Activated naive CD8-positive, alpha-beta T cell treated with anti-CD3 and anti-CD28 coated beads, Interleukin-2, amount 50 U/mL, for 24 hours (primary cell): ENCODE measurements at places on chromosomes 12 and 14.

DNA sequence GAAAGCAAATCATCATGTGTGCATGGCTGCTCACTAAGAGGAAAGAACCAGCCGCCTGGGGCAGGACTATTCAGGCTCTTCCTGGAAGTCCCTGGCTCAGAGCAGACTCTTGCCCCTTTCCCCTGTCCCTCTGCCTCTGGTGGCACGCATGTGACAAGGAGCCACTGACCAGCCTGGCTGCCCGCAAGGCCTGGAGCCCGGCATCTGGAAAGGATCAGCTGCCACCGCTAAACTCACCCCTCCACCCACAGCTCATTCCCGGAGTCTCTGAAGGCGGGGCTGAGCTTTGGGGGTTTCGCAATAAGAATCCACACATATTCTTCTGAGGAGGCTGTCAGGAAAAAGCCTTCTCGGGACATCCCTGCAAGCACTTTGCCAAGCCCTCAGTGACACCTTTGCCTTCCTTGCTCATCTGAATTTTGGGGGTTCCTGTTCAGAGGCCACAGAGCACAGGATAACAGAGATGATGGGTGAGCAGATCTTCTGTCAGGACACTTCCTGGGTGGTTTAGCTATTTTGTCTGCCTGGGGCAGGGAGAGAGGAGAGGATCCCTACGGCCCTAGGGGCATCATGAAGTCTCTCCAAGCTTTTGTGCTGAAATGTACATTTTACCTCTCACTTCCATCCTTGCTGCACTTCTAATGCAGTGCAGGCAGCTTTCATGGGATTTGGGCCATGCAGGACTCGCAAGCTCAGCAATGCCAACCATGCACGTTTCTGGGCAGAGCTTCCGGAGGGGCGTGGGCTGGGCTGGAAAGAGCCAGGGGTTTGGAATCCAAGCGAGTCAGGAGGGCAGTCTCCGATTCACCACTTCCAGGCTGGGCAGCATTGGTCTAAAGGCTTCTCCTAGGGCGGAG lies 124.8 kb upstream of the MAP1LC3B2 start:
- H3K4me1 ChIP-seq = no peaks in the 10 kb centered on the region
- peaks cover 2% of the 10 kb centered on the region for H3K27me3 ChIP-seq
- H3K27ac ChIP-seq = no peak overlapping the region
- no peak for DNase-seq

DNA sequence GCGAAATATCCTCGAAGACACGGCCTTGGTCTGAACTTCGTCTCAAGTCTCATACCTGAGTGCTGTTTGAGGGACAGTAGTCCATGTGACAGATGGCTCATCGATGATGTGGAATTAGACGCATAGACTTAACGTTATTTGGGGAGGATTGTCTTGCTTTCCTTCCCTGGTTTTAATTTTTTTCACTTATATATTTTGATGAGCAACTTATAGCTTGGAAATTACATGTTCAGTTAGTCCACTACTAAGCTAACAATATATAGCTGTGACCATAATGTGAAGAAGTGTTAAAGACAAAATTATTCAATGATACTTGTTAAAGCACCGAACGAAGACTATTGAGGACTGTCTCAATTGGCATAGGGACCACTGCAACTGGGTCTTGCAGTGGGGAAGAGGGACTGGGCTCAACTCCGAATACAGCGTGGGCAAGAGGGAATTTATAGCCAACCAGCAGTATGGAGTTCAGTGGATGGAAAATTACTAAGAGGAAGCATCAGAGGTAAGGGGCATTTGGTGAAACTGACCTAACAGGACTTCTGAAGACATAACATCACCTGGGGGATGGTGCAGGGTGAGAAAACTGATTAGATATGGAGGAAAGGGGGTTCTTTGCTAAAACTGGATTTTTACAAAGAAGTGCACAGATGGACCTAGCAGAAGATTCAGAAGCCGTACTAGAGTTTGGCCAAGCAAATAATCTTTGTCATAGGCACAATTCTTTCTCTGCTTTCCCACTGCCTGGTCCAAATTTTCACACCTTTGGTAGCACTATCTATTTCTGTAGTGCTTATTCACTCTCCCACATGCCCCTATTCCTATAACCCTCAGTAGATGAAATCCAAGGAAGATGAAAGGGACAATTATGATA lies 910 bp upstream of the TM7SF3 start:
- H3K36me3 ChIP-seq = peaks cover 6% of the 10 kb centered on the region
- DNase-seq = no peak
- H3K4me1 ChIP-seq = peaks cover 43% of the 10 kb centered on the region

DNA sequence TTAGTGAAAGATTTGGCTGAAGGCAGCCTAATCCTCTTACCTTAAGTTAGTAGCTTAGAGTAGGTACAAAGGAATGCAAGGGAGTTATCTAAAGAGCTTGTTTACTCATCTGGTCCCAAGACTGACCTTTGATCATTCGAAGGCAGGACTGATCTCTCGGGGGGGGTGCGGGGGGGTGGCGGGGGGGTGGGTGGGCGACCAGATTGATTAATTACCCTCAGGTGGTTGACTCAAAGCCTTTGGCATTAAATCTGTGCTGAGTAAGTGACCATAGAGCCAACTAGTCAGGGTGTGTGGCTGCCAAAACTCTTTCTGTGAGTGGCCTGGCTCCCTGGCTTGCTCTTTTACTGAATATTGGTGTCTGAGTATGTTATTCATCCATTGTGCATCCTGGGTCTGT lies 731.9 kb upstream of the FBXO33 start:
- no peak overlapping the region for H3K4me3 ChIP-seq
- no peak for DNase-seq
- no peaks in the 10 kb centered on the region for H3K4me1 ChIP-seq
- no peaks in the 10 kb centered on the region for H3K36me3 ChIP-seq
- no peak overlapping the region for H3K27ac ChIP-seq

DNA sequence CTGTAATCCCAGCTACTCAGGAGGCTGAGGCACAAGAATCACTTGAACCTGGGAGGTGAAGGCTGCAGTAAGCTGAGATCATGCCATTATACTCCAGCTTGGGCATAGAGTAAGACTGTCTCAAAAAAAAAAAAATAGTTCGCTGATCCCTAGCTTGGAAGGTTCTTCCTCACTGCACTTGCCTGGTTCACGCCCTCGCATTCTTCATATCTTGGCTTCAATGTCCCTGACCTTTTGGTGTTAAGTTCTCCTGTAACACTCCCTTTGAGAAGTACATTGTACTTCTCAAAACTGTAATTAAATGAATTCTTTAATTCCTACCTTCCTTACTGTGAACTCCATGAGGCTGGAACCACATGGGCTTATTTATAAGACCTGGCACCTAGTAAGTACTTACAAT lies 16.5 kb upstream of the TPCN1 start:
- peaks cover 41% of the 10 kb centered on the region for H3K4me1 ChIP-seq
- H3K36me3 ChIP-seq = peaks cover 5% of the 10 kb centered on the region
- no peak overlapping the region for H3K27ac ChIP-seq
- H3K27me3 ChIP-seq = no peaks in the 10 kb centered on the region
- no peak for DNase-seq

DNA sequence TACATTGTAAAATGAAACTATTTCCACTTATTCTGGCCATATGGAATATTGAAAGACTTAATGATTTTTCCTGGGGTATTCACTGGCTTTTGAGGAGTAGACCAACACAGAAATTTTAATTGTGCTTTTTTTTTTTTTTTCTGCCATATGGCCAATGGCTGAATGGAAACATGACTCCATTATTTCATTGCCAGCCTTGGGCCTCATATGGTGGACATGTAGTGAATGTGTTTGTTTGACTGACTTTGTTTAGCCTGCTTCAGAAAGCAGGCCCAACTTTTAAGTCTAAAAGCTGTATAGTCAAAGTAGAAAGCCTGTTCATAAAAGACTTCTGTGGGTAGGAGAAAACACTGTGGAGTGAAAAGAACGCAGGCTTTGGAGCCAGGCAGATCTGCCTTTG lies 2.4 kb downstream of the GNG2 start:
- peak overlapping the region; percentile 90 for H3K27ac ChIP-seq
- H3K27me3 ChIP-seq = no peaks in the 10 kb centered on the region
- peak overlapping the region; percentile 98 for H3K4me3 ChIP-seq
- peaks cover 44% of the 10 kb centered on the region for H3K4me1 ChIP-seq
